ENCODE measurements at places on chromosomes 3 and 15. TPM values are rescaled to one million over a fixed set of nuclear protein-coding genes. Genes with fewer than 3 reads are reported as not detected.
A peak's percentile ranks its signal among the peaks of the same experiment; 100 is the strongest.

ROBO1 gene
- 0.22 TPM for total RNA-seq

KBTBD13 gene
- total RNA-seq, result 0.11 TPM

IL5RA gene
- total RNA-seq, result not detected

TNIK gene
- total RNA-seq, result 38.8 TPM

SLC35G2 gene
- 2.1 TPM for total RNA-seq

CILP gene
- total RNA-seq, result not detected

PPIP5K1 gene
- total RNA-seq, result 48.4 TPM

DNA sequence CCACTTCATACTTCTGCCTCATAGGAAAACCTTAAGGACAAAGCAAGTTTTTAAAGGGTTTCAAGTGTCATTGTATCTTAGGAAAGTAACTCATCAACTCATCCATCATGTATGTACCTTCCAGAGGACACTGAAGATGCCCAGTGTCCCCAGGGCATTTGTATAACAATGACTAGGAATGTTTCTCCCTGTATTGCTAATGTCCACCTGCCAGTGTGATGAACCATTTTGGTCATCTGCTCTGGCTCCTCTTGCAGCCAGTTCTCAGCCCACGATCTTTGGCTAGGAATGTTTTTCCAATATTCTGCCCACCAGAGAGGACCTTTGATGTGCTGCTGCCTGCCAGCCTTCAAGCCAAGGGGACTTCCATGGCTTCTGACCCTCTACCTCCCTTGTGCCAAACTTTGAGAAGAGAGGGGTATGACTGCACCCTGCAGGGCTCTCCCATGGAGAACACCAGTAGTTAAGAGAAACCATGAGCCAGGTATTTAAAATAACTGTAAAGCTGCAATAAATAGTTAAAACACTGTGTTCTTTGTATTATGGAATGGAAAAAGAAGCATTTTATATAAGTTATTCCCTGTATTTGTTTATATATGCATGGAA is 11.4 kb downstream of the LMOD3 start:
- no peaks in the 10 kb centered on the region for H3K36me3 ChIP-seq
- no peak overlapping the region for H3K27ac ChIP-seq
- H3K4me3 ChIP-seq, result no peak overlapping the region
- H3K27me3 ChIP-seq, result no peaks in the 10 kb centered on the region
- DNase-seq, result no peak

- no peak for DNase-seq
- H3K4me1 ChIP-seq, result no peaks in the 10 kb centered on the region
- no peaks in the 10 kb centered on the region for H3K27me3 ChIP-seq
- H3K36me3 ChIP-seq, result no peaks in the 10 kb centered on the region
- H3K27ac ChIP-seq, result no peak overlapping the region
Observed at GRCh38 chr3:117084739-117085270, 375.2 kb downstream of the TUSC7 start.

GRCh38 chr15:39235084-39235795 is 345.6 kb upstream of the THBS1 start:
- no peak overlapping the region for H3K27ac ChIP-seq
- no peaks in the 10 kb centered on the region for H3K27me3 ChIP-seq
- H3K4me1 ChIP-seq, result no peaks in the 10 kb centered on the region
- H3K36me3 ChIP-seq, result no peaks in the 10 kb centered on the region
- no peak overlapping the region for H3K4me3 ChIP-seq

DNA sequence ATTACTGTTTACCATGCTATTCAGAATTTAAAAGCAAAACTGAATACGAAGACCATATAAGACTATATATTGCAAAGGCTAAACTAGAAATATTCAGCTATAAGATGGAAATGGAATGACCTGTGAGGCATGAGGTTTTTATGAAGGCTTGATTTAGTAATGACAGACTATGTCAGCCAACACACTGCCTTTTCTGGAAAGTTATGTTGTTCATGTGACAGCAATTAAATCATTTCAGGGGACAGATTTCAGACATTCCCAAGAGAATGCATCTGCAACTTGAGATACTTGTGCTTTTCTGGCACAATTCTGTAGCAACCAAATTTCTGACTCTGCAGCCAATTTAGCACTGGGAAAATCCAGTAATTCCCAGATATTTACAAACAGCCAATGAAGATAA is 8.6 kb upstream of the GATM start:
- no peak overlapping the region for H3K4me3 ChIP-seq
- H3K27ac ChIP-seq, result no peak overlapping the region
- H3K27me3 ChIP-seq, result peaks cover under 1% of the 10 kb centered on the region
- DNase-seq, result no peak
- no peaks in the 10 kb centered on the region for H3K36me3 ChIP-seq

- no peaks in the 10 kb centered on the region for H3K4me1 ChIP-seq
- no peak for DNase-seq
- H3K4me3 ChIP-seq, result no peak overlapping the region
- H3K27ac ChIP-seq, result no peak overlapping the region
Observed at GRCh38 chr15:95839367-95839782, 491.1 kb upstream of the NR2F2 start.

GRCh38 chr3:98954242-98954641 is 52.7 kb upstream of the DCBLD2 start:
- H3K4me1 ChIP-seq, result no peaks in the 10 kb centered on the region
- H3K36me3 ChIP-seq, result no peaks in the 10 kb centered on the region
- no peak for DNase-seq
- H3K27ac ChIP-seq, result no peak overlapping the region
- H3K4me3 ChIP-seq, result no peak overlapping the region

- no peaks in the 10 kb centered on the region for H3K36me3 ChIP-seq
- H3K4me1 ChIP-seq, result no peaks in the 10 kb centered on the region
- no peaks in the 10 kb centered on the region for H3K27me3 ChIP-seq
- DNase-seq, result no peak
Observed at GRCh38 chr15:38053205-38053604, 118.8 kb downstream of the TMCO5A start.

DNA sequence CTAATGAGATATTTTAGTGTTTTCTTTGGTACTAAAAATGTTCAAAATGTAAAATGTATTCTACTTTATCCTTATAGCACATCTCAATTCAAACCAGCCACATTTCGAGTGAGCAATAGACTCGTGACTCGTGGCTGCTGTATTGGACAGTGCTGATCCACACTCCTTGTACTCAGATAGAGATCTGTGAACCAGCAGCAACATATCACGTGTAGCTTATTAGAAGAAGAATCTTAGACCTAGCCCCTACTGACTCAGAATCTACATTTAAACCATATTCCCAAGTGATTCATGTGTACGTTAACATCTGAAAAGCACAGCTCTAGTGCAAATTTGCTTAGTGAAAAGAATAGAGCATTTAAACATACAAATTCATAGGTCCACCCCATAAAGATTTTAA is 130.9 kb downstream of the IL1RAP start:
- no peak overlapping the region for H3K27ac ChIP-seq
- no peaks in the 10 kb centered on the region for H3K27me3 ChIP-seq
- no peak for DNase-seq
- H3K4me1 ChIP-seq, result no peaks in the 10 kb centered on the region
- H3K36me3 ChIP-seq, result no peaks in the 10 kb centered on the region

DNA sequence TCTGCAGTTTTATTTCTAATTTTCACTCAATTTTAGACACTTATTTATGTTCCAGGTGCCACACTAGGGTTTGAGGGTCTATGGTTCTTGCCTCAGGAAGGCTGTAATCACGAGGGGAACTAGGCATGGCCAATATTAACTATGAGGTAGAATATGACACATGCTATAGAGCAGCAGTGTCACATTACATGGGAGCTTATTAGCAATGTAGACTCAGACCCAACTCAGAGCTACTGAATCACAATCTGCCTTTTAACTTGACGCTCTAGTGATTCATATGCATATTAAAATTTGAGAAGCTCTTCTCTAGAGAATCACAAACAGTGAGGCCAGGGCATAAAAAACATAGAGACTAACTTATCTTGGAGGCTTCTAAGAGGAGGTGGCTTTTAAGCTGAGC is 32.8 kb upstream of the MRPL3 start:
- no peak for DNase-seq
- H3K4me1 ChIP-seq, result no peaks in the 10 kb centered on the region
- H3K4me3 ChIP-seq, result no peak overlapping the region
- H3K27me3 ChIP-seq, result no peaks in the 10 kb centered on the region
- H3K27ac ChIP-seq, result no peak overlapping the region

DNA sequence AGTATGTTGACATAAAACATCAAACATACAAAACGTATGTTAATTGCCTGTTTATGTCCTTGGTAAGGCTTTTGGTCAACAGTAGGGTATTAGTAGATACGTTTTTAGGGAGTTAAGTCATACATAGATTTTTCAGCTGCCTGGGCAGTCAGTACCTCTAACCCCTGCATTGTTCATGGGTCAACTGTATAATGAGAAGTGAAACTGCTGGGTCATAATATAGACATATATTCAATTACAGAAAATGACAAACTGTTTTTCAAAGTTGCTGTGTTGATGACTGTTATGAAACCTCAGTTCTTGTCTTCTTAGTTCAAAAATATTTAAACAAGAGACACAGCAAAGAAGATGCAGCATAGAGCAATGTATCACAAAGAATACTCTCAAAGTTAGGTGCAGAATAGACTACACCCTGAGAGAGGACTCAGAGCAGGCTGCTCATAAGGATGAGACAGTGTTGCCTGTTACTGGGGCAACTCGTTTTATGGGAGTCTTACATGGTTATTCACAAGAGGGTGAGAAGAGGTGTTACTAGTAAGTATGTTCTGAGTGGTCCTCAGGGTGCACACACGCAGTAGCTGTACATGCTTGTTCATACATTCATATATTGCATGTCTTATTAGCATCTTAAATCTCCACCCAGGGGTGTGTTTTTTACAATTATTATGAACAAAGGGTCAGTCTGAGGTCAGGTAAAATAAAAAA is 53.1 kb upstream of the ADAMTS17 start:
- H3K27me3 ChIP-seq, result no peaks in the 10 kb centered on the region
- H3K36me3 ChIP-seq, result no peaks in the 10 kb centered on the region
- H3K4me1 ChIP-seq, result no peaks in the 10 kb centered on the region
- H3K4me3 ChIP-seq, result no peak overlapping the region

DNA sequence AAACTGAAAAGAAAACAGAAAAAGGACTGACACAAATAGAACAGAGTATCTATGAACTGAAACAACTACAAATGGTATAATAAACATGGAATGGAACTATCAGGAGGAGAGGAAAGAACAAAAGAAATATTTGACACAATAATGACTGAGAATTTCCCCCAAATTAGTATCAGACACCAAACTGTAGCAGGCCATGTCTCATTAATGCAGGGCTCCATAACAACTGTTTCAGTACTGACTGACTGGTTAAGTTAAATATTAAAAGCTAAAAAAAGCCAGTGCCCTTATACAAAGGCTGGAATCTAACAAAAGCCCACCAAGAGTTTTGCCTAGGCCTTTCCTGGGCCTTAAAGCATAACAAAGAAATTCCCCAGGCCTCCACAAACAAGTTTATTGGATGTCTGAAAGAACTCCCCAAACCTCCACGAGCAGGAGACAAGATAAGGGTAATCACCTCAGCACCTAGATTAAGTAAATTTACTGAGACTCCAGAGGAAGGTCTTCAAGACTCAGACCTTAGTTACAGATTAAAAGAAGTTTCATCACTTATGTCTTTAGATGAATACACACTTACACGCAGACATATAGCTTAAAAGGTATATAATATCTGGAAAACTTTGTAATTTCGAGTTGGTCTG is 45.7 kb downstream of the KPNA1 start:
- no peak overlapping the region for H3K4me3 ChIP-seq
- peaks cover 8% of the 10 kb centered on the region for H3K4me1 ChIP-seq
- peaks cover 26% of the 10 kb centered on the region for H3K36me3 ChIP-seq
- DNase-seq, result no peak

GRCh38 chr3:19632099-19633074 is 301.6 kb downstream of the EFHB start:
- no peak overlapping the region for H3K4me3 ChIP-seq
- H3K4me1 ChIP-seq, result no peaks in the 10 kb centered on the region
- no peak for DNase-seq
- H3K36me3 ChIP-seq, result no peaks in the 10 kb centered on the region

DNA sequence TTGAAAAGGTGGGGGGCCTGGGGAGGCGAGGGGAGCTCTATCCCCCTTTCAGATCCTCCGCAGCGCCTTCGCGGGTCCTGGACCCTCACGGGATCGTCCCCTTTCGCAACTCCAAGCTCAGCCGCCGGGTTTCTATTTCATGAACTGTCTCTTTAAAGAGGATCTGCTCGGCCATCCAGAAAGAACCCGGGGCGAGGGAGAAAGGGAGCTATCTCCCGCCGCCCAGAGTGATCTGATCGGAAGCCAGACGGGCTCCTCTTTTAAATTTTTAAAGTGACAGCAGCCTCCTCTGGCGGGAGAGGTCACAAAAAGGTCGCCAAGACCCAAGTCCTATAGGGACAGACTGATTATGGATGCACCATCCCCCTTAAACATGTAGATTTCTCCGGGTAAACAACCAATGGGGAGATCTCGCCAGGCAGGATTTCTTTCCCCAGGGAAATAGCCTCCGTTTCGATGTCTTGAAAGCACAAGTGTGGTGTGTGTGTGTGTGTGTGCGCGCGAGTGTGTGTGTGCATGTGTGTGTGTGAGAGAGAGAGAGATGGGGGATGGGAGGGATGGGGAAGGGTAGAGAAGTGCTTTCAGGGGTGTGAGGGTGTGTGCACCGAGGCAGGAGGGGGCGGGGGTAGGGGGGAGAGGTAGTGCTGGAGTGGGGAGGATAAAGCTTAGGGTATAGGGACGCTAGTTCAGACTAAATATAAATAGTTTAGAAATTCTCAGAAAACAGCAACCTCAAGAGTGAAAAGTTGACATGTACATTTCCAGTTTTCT is 516.1 kb downstream of the MECOM start:
- DNase-seq, result peak; percentile 81
- peak overlapping the region; percentile 89 for H3K27ac ChIP-seq
- peaks cover 19% of the 10 kb centered on the region for H3K4me1 ChIP-seq
- peaks cover 13% of the 10 kb centered on the region for H3K36me3 ChIP-seq
- peak overlapping the region; percentile 60 for H3K4me3 ChIP-seq
- no peaks in the 10 kb centered on the region for H3K27me3 ChIP-seq

DNA sequence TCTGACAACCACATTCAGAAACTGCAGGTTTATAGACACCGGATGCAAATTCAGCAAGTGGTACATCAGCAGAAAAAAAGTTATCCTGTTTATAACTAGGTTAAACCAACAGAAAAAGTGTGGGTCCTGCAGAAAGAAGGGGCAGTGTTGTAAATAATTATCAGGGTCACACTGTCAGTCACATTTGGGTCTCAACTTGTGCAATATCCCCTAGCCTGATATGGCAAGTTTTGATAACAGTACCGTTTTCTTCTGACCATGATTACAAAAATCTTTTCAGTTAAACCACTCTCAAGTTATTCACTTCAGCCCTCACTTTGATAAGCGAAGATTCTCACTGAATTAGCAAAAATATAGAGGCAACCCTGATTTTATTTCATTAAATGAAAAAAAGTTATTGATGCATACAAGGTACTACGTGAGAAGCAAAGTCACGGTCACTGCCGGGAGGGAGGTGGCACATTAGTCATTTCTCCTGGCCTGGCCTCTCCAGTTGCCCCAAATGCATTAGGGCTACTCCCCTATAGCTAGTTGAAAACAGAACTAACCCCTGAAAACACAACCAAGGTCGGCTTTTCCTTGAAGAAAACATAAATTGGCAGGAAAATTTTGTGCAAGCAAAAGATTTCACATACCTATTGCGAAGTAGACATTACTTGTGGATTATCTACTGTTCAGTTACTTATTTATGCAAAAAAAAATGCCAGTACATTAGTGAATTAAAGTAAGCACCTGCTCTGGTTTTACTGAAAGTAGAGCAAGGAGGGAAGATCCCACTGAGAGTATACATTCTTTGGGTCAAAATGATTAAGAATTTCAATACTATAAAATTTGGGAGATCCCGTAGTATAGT is 28.6 kb downstream of the IL5RA start:
- DNase-seq, result no peak
- H3K27me3 ChIP-seq, result peaks cover 7% of the 10 kb centered on the region
- no peaks in the 10 kb centered on the region for H3K4me1 ChIP-seq
- no peak overlapping the region for H3K4me3 ChIP-seq
- no peaks in the 10 kb centered on the region for H3K36me3 ChIP-seq
- H3K27ac ChIP-seq, result no peak overlapping the region

All from K562 (cell line).